ENCODE measurements at places on chromosomes 5 and 9. TPM values are rescaled to one million over a fixed set of nuclear protein-coding genes. Genes with fewer than 3 reads are reported as not detected.

Gene SLCO6A1
- total RNA-seq = not detected

GRCh38 chr9:19510907-19511306 lies 102.1 kb downstream of the ACER2 start:
- DNase-seq = no peak

- no peak for DNase-seq
Observed at GRCh38 chr9:124220946-124221451, 36.8 kb upstream of the NEK6 start.

Gene SLC34A3
- total RNA-seq = not detected

Gene SLC25A2
- 0.16 TPM for total RNA-seq

GRCh38 chr5:77748160-77748559 lies 28.0 kb downstream of the TBCA start:
- DNase-seq = no peak

GRCh38 chr5:173883347-173883924 lies 4.7 kb upstream of the CPEB4 start:
- DNase-seq = no peak

Gene DEPDC1B
- total RNA-seq = 0.27 TPM

- DNase-seq = peak; percentile 11
Observed at GRCh38 chr9:126033956-126034355, 286.8 kb downstream of the PBX3 start.

Gene CER1
- total RNA-seq = not detected

Gene EXOSC2
- 10.9 TPM for total RNA-seq

Gene ISL1
- total RNA-seq = not detected

Gene IFNA13
- total RNA-seq = not detected

DNA sequence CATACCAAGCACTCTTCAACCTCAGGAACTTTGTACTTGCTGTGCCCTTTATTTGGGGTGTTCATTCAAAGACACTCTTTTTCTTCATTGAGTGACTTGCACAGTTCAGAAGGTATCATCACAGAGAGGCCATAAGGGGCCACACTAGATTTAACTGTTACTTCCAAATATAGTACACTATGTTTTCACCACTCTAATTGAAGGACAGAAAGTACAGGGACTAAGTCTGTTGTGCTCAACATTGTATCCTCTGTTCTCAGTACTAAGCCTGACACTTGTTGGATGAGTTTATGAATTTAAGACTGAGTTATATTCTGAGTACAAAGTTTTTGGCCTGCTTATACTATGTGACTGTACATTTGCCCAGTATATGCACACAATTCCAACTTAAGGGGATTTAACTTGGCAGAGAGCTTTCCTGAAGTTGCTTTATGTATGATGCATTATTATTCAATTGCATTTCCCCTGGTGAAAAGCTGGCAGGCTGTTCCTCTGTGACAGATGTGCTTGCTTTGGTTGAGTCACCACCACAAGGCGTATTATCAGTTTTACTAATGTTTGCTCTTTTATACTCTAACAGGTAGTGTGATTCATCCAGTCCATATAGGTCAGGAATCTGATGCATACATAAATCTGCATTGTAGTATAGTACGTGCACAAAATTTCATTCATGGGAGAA lies 714.8 kb downstream of the TLR4 start:
- DNase-seq = no peak

Gene ZDHHC11
- total RNA-seq = 55.6 TPM

Gene ECM2
- total RNA-seq = 5.6 TPM
